ENCODE measurements at places on chromosomes 3 and 15.

GRCh38 chr3:62142331-62143085 is 230.8 kb downstream of the FEZF2 start:
- no peaks in the 10 kb centered on the region for H3K36me3 ChIP-seq
- no peak for DNase-seq
- no peaks in the 10 kb centered on the region for H3K27me3 ChIP-seq
- H3K4me1 ChIP-seq, result no peaks in the 10 kb centered on the region
- no peak overlapping the region for H3K4me3 ChIP-seq

- no peak for DNase-seq
- H3K36me3 ChIP-seq, result no peaks in the 10 kb centered on the region
- no peak overlapping the region for H3K4me3 ChIP-seq
- H3K4me1 ChIP-seq, result no peaks in the 10 kb centered on the region
These were observed 103.6 kb downstream of the OTOL1 start for GRCh38 chr3:161600173-161600572.

- H3K36me3 ChIP-seq, result no peaks in the 10 kb centered on the region
- H3K4me1 ChIP-seq, result peaks cover 27% of the 10 kb centered on the region
- H3K4me3 ChIP-seq, result peak overlapping the region; percentile 0
These were observed 106.2 kb downstream of the DGKG start for GRCh38 chr3:186255703-186256331.

DNA sequence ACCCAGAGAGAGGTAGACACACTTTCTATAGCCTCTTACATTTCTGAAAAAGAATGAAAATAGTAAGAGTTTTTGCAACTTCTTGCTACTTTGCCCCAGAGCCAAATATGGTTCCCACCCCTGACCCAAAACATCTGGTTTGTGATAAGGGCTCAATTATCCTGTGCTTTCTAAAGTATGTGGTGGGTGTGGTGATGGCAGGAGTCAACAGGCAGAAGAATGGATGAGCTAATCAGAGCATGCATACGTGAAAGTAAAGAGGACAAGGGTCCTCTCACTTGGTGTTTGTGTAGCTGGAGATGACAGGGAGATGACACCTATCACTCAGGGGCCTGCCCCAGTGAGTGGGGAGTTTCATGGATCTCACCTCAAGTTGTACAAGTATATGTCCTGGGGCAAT is 19.1 kb downstream of the KBTBD8 start:
- peaks cover 27% of the 10 kb centered on the region for H3K4me1 ChIP-seq
- no peak for DNase-seq
- no peaks in the 10 kb centered on the region for H3K27me3 ChIP-seq
- H3K27ac ChIP-seq, result no peak overlapping the region
- no peak overlapping the region for H3K4me3 ChIP-seq

DNA sequence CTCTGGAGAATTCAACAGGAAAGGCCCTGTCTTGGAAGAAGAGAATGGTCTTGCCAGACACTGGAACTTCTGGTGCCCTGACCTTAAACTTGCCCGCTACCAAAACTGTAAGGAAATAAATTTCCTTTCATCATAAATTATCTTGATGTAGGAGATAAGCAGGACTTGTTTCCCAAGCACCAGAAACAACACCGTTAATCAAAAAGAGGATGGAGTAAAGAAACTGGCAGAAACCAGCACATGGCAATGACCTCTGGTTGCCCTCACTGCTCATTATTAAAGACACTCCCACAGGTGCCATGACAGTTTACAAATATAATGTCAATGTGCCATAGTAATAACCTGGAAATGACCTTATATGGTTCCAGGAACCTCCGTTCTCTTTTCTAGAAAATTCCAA is 426.1 kb downstream of the EDEM1 start:
- no peak overlapping the region for H3K27ac ChIP-seq
- no peaks in the 10 kb centered on the region for H3K4me1 ChIP-seq
- no peak overlapping the region for H3K4me3 ChIP-seq
- no peaks in the 10 kb centered on the region for H3K27me3 ChIP-seq
- no peak for DNase-seq

- no peak overlapping the region for H3K27ac ChIP-seq
- H3K4me3 ChIP-seq, result no peak overlapping the region
- DNase-seq, result no peak
- no peaks in the 10 kb centered on the region for H3K36me3 ChIP-seq
- no peaks in the 10 kb centered on the region for H3K4me1 ChIP-seq
These were observed 42.4 kb downstream of the PCCB start for GRCh38 chr3:136292500-136292899.

DNA sequence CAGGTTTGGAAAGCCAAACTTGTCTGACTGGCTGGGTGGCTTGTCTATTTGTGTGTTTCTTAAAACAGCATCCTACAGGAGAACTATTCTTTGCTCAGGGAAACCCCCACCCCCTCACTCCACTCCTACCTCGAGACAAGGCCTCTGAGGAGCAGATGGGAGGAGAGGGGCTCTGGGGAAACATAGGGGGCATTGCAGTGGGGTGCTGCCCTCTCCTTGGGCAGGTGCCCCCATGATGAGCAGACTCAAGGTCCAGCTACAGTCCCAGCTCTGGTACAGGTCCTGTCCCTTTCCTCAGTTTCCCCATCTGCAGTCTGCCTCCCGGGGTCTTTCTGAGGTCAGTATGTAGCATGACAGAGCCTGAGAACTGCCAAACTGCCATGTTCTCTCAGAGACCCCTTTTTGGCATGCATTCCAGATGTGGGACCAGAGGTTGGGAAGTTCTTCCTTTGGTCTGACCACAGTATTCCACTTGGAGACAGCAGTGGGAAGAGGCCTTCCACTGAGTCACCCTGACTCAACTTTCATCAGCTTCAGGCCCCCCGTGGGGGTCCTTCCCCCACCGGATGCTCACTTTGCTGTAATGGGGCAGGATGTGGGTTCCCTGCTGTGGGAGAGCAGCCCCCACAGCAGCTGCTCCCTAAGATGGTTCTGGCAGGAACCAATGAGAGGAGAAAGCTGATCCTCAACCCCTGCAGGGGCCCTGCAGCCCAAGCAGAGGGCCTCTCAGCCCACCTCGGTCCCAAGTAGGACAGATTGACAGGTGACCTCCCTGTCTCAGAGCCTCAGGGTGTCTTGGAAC is 32.3 kb upstream of the CYP11A1 start:
- H3K4me3 ChIP-seq, result no peak overlapping the region
- H3K36me3 ChIP-seq, result peaks cover 16% of the 10 kb centered on the region

DNA sequence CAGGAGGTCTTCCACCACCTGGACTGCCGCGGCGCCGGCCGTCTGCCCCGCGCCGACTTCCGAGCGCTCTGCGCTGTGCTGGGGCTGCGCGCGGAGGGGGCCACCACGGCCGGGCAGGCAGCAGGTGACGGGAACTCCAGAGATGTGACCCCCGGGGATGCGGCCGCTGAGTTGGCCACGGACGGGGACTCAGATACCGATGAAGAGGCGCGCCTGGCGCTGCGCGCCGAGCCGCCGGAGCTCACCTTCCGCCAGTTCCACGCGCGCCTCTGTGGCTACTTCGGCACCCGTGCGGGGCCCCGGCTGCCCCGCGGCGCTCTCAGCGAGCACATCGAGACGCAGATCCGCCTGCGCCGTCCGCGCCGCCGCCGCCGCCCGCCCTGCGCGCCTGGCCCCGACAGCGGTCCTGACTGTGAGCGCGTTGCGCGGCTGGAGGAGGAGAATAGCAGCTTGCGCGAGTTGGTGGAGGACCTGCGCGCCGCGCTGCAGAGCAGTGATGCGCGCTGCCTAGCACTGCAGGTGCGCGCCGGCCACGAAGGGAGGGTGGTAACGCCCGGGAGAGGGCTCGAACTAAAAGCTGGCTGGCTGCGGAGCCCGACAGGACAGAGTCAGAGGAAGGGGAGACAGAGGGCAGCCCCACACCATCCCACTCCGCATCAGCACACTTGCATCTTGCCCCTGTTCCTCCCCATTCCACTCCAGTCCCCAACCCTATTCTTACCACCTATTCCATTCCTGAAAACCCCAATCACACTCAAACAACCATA is 885 bp downstream of the EFCC1 start:
- H3K4me3 ChIP-seq, result no peak overlapping the region
- H3K36me3 ChIP-seq, result no peaks in the 10 kb centered on the region
- H3K27ac ChIP-seq, result no peak overlapping the region
- peaks cover 21% of the 10 kb centered on the region for H3K4me1 ChIP-seq
- peaks cover 65% of the 10 kb centered on the region for H3K27me3 ChIP-seq
- no peak for DNase-seq

GRCh38 chr3:49654955-49655556 is 19.1 kb upstream of the APEH start:
- no peak for DNase-seq
- H3K36me3 ChIP-seq, result no peaks in the 10 kb centered on the region
- H3K4me1 ChIP-seq, result no peaks in the 10 kb centered on the region
- H3K27ac ChIP-seq, result no peak overlapping the region
- no peak overlapping the region for H3K4me3 ChIP-seq
- peaks cover 27% of the 10 kb centered on the region for H3K27me3 ChIP-seq

- no peaks in the 10 kb centered on the region for H3K27me3 ChIP-seq
- H3K27ac ChIP-seq, result no peak overlapping the region
- no peak overlapping the region for H3K4me3 ChIP-seq
- H3K4me1 ChIP-seq, result no peaks in the 10 kb centered on the region
- no peak for DNase-seq
These were observed 162.1 kb downstream of the C3orf38 start for GRCh38 chr3:88311826-88312225.

DNA sequence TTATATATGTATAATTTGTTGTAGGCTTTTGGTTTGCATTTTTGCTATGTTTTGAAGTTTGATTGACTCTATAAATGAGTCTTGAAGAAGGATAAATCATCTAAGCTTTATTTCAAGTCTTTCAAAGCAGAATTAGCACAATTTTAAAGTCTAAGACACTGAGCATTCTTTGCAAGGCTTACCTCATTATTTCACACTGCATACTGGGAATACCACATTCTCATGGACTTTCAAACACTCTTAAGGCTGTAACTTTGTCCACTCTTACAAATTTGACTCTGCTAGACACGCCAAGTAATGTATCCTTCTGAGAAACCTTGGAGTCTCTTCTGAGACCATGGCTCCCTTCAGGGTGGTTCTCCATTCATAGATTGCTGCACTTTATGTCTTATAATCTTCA is 281.3 kb upstream of the COL8A1 start:
- no peaks in the 10 kb centered on the region for H3K4me1 ChIP-seq
- no peaks in the 10 kb centered on the region for H3K36me3 ChIP-seq
- no peaks in the 10 kb centered on the region for H3K27me3 ChIP-seq
- no peak for DNase-seq
- no peak overlapping the region for H3K27ac ChIP-seq

- DNase-seq, result no peak
These were observed 58.7 kb upstream of the MRPL3 start for GRCh38 chr3:131561511-131561910.

DNA sequence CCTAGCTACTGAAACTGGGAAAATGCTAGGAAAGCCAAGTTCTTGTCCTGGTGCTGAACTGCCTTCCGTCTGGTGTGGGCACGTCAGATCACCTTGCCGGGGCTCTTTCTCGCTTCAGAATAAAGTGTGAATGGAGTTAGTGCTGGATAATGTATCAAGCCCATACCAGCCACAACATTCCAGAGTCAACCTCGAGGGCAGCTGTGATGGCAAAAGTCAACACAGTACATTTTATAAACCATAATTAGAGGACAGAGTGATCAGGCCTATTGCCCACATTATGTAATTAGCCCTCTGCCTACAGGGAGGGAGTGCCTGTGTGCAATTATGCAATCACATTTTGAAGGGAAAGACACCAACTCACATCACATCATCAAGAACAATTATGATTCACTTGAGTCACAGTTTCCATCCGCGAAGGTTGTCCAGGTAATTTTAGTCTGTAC is 165.2 kb downstream of the RORA start:
- H3K4me3 ChIP-seq, result no peak overlapping the region
- H3K27ac ChIP-seq, result no peak overlapping the region
- no peaks in the 10 kb centered on the region for H3K4me1 ChIP-seq

DNA sequence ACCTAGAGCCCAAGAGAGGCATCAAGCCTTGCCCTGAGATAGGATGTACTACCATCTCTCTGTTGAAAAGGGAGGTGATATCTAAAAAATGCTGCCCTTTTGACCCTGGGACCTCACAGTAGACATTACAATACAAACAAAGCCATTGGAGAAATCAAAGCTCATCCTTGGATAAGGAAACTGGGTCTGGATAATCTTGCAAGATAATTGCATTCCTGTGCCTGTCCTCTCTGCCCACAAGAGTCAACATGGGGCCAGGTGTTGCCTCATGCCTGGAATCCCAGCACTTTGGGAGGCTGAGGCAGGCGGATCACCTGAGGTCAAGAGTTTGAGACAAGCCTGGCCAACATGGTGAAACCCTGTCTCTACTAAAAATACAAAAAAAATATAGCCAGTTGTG is 57.3 kb upstream of the DLG1 start:
- H3K36me3 ChIP-seq, result no peaks in the 10 kb centered on the region
- peaks cover 9% of the 10 kb centered on the region for H3K4me1 ChIP-seq
- peaks cover 16% of the 10 kb centered on the region for H3K27me3 ChIP-seq
- H3K4me3 ChIP-seq, result no peak overlapping the region

GRCh38 chr3:139948467-139948866 is 13.5 kb downstream of the CLSTN2 start:
- no peaks in the 10 kb centered on the region for H3K4me1 ChIP-seq
- no peak overlapping the region for H3K27ac ChIP-seq
- H3K4me3 ChIP-seq, result no peak overlapping the region
- H3K27me3 ChIP-seq, result peaks cover 66% of the 10 kb centered on the region

GRCh38 chr3:65017359-65017758 is 329.6 kb upstream of the ADAMTS9 start:
- no peak overlapping the region for H3K27ac ChIP-seq
- no peaks in the 10 kb centered on the region for H3K27me3 ChIP-seq
- no peak overlapping the region for H3K4me3 ChIP-seq
- peaks cover 17% of the 10 kb centered on the region for H3K4me1 ChIP-seq

DNA sequence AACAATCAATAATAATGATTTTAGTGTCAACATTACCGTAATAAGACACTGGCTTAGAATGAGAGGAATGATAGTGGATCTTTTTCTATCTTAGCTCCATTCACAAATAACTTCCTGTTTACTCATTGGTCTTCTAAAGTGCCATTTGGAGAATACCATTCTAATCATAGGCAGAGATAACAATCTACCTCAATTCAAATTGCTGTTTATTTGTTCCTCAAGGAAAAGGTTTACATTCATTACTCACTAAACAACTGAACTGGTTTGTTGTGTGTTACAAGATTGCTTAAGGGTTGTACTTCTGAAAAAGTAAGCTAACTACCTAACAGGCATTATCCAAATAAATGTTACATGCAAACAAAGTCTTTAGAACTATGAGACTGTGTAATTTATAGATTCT is 8.1 kb upstream of the PCOLCE2 start:
- no peak overlapping the region for H3K27ac ChIP-seq
- no peaks in the 10 kb centered on the region for H3K27me3 ChIP-seq
- no peak overlapping the region for H3K4me3 ChIP-seq
- peaks cover 9% of the 10 kb centered on the region for H3K4me1 ChIP-seq
- DNase-seq, result no peak

DNA sequence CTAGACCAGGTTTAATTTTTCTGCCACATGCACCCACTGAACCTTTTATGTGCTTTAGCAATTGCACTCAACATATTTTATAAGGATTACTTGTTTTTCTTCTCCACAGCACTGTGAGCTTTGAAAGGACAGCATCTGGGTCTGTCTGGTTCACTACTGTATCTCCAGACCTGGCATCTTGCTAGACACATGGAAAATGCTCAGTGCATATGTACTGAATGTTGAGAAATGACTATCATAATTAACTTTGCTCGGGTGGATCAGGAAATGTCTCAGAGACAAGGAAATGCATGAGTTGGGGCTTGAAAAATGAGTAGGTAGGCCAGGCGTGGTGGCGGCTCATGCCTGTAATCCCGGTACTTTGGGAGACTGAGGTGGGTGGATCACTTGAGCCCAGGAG is 40.2 kb downstream of the DOCK3 start:
- H3K27ac ChIP-seq, result no peak overlapping the region
- H3K36me3 ChIP-seq, result no peaks in the 10 kb centered on the region
- DNase-seq, result no peak
- H3K4me3 ChIP-seq, result no peak overlapping the region

Measured in Calu3 (cell line).